GM13977 (cell line): ENCODE measurements at places on chromosomes 5 and 9.

DNA sequence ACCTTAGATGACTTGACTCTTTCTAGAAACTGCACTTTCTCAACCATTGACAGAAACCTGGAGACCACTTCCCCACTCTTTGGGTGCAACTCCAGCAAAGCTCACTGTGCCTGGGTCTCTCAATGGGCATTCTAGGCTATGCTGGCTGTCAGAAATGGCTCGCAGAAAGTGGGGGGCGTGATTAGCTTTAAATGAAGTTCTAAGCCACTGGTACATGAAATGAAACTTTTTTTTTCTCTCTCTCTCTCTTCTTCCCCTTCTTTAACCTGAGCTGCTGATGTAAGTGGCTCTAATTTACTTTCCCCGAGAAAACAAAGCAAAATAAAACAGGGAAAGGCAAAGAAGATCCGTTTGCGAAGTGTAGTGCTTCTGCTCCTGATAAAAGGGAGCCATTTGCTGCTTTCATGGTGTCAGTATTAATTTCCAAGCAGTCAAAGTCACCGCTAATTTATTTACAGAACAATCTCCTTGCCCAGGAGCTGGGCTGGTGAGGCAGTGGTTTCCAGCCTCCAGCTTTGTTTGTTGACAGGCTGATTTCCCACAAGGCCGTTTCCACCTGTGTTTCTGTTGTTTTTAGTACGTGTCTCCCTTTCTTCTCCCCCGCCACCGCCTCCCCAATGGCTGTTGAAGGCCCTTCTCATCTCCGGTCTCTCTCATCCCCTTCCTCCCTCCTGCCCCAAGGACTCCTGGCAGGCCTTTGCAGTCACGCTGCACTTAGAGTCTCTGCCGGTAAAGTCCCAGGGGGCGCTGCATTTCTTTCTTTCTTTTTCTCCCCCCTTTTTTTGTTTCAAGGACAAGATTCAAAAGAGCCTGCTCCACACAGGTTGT is 422.9 kb downstream of the EBF1 start:
- no peak for DNase-seq

- DNase-seq = no peak
Measured at GRCh38 chr9:93500571-93501298, 47.4 kb upstream of the FAM120AOS start.

DNA sequence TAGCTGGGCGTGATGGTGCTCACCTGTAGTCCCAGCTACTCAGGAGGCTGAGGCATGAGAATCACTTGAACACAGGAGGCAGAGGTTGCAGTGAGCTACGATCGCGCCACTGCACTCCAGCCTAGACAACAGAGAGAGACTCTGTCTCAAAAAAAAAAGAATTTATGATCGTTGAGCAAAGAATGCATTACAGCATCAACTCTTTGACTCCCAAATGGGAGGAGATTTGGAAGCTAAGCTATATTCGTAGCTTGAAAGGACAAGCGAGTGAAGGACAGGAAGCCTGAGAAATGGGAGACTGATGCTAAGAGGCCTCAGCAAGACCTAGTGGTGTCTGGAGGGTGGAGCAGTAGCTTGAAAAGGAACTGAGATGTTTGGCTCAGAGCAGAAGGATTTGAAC is 10.3 kb upstream of the CCIN start:
- DNase-seq = no peak

DNA sequence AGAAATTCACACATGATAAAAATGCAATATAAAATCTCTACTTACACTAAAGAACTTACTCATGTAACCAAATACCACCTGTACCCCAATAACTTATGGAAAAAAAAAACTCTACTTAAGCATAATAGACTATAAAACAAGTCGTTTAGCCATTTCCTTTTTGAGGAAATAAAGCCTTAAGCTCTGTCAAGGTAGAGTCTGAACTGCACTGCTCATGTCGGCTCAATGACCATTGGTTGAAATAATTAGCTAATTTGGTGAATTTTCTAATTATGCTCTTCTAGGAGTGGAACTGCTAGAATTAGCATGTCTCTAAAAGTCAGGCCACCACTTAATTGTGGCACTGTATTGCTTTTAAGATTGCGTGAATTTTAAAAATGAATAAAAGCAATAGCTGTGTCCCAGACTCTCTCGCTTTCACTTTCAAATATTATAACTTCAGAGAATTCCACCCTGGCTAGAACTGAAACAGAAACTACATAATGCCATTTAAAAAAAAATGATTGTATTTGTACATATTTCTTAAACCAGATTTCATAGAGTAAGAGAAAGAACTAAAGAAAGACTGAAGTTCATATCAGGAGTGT is 113.0 kb upstream of the PCA3 start:
- DNase-seq = no peak

GRCh38 chr5:95401626-95402025 is 10.5 kb downstream of the FAM81B start:
- no peak for DNase-seq

GRCh38 chr5:17831279-17831678 is 197.0 kb downstream of the TAF11L14 start:
- no peak for DNase-seq

DNA sequence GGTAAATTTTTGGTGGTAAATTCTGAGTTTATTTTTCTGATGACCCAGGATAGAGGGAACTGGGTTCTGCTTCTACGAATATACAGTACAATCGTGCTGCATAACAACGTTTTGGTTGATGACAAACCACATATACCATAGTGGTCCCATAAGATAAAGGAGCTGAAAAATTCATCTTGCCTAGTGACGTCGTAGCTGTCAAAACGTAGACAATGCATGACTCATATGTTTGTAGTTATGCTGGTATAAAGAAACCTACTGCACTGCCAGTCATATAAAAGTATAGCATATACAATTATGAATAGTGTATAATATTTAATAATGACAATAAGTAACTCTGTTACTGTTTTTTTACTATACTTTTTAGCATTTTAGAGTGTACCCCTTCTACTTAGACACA is 244.0 kb downstream of the GAS1 start:
- DNase-seq = no peak

GRCh38 chr9:136463578-136463977 is 19.3 kb downstream of the SEC16A start:
- no peak for DNase-seq
